Fibroblast of skin of left biceps (primary cell): ENCODE measurements at places on chromosomes 1 and 21.

DNA sequence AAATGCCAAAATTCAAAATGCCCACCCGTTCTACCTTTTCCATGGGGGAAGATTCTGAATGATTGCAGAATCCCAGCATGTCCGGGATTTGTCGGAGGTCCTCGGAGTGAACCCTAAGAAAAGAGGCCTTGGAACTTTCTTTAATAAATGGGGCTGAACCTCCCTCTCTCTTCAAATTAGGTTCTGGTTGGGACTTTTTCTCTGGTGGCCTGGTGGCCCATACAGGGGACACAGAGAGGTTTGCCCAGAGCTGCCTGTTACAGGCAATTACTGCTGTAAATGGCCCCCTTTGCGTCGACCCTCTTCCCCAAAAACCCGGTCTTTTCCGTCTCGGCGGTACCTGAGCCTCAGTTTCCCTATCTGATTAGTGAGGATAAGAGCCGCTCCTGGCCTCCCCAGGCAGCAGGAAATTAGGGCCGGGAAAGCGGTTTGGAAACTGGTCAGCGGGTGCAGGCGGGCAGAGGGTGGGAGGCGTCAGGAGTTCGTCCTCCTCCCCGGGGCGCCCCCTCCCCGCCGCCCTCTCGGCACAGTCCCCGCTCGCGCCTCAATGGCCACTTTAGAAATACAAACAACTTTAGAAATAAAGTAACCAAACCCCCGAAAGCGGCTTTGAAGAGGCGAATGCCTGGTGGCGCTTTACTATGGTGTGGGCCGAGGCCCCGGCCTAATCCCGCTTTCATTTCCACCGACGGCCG is 15.6 kb downstream of the PAX7 start:
- DNase-seq = no peak

- no peak for DNase-seq
These were observed 154.8 kb upstream of the GRIK3 start for GRCh38 chr1:37189111-37189510.

GRCh38 chr21:41620982-41621381 is 113.0 kb upstream of the TMPRSS2 start:
- no peak for DNase-seq

DNA sequence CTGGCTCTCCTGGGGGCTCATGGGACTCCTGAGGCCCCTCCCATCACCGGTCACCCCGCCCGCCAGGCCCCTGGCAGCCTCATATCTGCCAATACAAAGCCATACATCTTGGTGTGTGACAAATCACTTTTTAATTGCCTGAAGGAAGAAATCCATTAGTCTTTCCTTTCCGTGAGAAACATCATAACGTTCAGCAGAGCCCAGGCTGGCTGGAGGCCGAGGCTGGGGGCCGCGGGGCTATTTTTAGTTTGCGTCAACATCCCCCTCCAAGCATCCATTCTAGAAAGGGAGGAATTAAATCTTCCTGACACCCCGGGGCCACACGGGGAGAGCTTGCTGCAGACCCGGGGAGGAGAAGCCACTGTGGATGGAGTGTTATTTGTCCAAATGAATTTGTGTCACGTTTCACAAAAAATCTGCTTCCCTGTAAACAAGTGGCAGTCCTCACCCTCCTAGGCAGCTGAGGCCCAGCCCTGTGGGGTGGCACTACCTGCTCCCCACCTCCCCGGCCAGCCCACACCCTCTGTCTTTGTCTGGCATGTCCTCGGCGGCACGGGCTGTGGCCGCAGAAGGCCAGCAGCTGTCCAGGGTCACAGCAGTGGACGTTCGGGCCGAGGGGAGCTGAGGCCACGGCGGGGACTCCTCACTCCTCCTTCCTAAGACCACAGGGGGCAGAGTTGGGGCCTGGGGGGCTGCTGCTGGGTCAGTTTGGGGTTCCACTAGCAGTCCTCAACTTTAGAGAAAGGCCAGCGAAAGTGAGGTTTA is 236.9 kb upstream of the VAMP3 start:
- no peak for DNase-seq

DNA sequence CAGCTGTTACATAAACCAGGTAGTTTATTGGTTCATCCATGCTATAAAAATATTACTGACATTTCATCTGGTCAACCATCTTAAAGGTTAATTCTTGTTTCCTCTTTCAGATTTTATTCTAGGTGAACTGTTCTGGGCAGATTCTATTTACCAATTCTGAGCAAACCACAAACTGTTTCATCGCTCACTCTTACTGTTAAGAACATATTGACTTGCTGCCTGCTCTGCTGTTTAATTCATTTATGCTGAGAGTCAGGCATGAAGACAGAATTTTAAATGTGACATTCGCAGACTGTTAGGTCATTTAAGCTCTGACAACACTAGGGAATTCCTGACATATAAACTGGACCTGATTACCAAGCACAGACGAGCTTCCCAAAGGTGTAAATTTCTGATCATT is 98.3 kb downstream of the PIGK start:
- DNase-seq = no peak

DNA sequence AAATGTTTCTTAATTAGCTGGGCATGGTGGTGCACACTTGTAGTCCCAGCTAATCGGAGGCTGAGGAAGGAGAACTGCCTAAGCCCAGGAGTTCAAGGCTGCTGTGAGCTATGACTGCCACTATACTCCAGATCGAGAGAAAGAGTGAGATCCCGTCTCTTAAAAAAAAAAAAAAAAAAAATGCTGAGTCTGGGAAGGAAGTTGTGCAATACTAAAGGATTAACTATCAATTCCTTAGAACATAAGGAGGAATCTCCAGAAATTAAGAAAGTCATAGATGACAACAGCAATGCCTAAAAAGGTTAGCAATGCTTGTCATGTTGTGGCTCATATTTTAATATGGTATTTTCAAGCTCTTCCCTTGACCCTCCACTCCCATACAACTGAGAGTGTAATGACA is 5.3 kb downstream of the LUZP1 start:
- DNase-seq = no peak
